Small intestine (tissue), 16 donors: ENCODE measurements at places on chromosomes 7 and 10.

DNA sequence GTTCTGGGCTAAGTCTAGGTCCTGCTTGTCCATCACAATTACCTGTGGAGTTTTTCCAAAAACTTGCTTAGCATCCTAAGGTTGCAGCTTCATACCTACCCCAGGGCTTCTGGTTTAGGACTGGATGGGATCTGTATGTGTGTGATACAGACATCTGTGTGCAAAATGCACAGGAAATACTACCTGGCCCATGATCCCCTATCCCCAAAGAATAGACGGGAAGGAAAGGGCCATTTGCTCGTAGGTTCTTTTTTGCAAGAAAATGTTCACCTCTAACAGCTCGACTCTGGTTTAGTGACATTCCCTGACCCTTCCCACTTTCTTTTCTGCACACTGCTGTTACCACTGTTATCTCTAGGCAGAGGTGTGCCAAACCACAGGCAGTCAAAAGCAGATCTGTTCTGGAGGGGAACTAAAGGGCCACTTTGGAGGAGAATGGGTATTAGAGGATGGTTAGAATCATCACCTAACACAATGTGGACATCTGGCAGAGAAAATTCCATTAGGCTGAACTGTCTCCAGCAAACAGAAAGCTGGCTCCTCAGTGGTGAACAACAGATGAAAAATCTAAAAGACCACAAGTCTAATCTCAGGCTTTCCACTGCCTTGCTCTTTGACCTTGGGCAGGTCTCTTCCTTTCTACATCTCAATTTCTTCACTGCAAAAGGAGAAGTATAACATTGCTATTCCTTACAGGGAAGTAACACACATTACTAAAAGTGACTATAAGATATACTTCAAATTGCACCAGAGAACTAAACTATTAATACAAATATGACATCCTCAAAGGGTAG, 107.4 kb downstream of the UBE2H start:
- DNase-seq = no peak

- DNase-seq = peak; percentile 72
Observed at GRCh38 chr10:121608469-121609190, 10.4 kb upstream of the FGFR2 start.

- DNase-seq = no peak
Observed at GRCh38 chr10:124745252-124745651, 1.1 kb upstream of the FAM53B start.

- no peak for DNase-seq
Observed at GRCh38 chr10:92125144-92125543, 165.7 kb downstream of the CPEB3 start.

- peak; percentile 84 for DNase-seq
Observed at GRCh38 chr10:86728056-86728455, 28.4 kb upstream of the BMPR1A start.

GRCh38 chr7:48106906-48107659, 18.0 kb downstream of the UPP1 start:
- no peak for DNase-seq

DNA sequence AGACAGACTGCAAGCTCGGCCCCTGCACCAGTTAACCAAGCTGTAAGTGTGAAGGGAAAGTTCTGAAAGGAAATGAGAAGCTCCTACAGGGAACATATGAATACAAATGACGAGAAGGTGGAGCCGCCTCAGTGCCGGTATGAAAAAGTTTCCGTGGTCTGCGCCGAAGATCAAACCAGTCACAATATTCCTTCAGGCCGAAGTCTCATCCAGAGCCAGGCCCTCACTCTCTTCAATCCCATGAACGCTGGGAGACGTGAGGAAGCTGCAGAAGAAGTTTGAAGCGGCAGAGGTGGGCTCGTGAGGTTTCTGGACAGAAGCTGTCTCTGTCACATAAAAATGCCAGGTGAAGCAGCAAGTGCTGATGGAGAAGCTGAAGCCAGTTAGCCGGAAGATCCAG, 71.9 kb downstream of the CFAP46 start:
- DNase-seq = no peak

GRCh38 chr7:136114966-136115762, 138.0 kb upstream of the MTPN start:
- DNase-seq = peak; percentile 12

- DNase-seq = no peak
Observed at GRCh38 chr7:143043391-143043790, 8.8 kb upstream of the OR6V1 start.

- peak; percentile 34 for DNase-seq
Observed at GRCh38 chr7:116984917-116985316, 31.6 kb downstream of the ST7 start.

- DNase-seq = peak; percentile 11
Observed at GRCh38 chr10:49500412-49500811, 38.5 kb downstream of the ERCC6 start.

DNA sequence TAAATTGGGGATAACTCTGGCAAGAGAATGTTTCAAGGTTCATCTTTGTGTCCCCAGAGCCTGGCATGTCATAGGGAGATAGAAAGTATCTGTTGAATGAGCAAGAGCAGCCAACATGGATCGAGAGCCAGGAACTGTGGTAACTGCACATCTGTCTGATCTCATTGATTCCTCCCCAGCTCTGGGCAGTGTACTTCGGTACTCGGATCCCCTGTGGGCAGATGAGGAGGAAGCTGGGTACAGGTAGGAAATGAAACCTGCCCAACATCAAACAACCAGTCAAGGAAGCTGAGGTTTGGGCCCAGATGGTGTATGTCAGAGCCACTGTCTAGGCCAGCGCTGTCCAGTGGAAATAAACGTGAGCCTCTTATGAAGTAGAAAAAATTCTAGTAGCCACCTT, 76.4 kb downstream of the GRK5 start:
- DNase-seq = no peak

GRCh38 chr10:119398996-119399395, 143.5 kb downstream of the RGS10 start:
- DNase-seq = no peak

DNA sequence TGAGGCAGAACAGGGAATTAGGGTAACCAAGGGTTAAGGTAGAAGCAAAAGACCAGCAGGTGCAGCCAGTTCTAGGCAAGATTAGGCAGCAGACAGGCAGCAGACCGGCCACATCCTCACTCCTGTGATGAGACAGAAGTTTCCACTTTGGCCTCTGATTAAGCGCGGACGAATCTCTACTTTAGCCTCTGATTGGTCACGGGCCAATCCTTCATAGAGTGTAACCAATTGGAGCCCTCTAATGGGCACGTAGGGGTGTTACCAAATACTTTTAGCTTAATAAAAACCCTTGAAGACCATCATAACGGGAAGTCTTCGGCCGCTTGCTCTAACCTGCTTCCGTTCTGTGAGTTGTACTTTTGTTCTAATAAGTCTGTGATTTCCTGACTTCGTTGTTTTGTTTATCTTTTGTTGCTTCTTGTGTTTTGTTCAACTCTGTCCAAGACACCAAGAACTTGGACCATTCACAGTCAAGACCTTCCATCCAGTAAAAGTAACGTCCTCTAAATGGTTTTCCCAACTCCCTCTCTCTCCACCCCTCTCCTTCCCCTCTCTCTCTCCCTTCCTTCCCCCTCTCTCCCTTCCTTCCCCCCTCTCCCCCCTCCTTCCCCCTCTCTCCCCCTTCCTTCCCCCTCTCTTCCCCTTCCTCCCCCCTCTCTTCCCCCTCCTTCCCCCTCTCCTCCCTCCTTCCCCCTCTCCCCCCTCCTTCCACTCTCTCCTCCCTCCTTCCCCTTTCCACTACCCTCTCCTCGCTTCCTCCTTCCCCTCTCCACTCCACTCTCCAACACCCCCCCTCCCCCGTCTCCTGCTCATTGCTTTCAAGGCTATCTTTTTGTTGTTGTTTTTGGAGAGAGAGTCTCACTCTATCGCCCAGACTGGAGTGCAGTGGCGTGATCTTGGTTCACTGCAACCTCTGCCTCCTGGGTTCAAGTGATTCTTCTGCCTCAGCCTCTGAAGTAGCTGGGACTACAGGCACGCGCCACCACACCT, 13.2 kb upstream of the MALSU1 start:
- DNase-seq = no peak

- no peak for DNase-seq
Observed at GRCh38 chr10:130345728-130346127, 209.5 kb downstream of the GLRX3 start.

DNA sequence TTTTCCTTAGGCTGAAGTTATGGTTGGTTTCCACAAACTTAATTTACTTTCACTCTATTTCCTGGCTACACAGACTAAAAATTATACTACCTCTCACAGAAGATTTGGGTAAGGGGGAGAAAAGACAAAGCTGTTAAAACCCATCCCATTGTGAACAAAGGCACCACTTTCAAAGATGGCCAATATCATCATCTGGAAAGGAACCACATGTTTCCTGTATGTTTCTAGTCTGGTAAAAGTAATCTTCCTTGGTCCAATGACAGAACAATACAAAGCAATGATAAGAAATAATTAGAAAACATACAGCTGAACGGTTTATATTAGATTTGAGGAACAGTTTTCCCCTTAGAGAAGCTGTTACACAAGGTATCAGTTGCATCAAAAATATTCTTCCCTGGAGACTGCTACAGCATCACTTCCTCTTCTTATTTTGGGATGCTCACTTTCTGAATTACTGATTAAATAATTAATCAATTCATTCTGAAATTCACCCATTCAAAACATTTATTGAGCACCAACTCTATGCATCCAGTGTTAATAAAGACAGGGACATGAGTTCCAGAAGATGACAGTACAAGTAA, 8.5 kb upstream of the SFR1 start:
- DNase-seq = no peak

- no peak for DNase-seq
Observed at GRCh38 chr10:16923309-16923708, 106.1 kb upstream of the RSU1 start.

- DNase-seq = no peak
Observed at GRCh38 chr10:104104418-104104817, 17.6 kb upstream of the SFR1 start.

DNA sequence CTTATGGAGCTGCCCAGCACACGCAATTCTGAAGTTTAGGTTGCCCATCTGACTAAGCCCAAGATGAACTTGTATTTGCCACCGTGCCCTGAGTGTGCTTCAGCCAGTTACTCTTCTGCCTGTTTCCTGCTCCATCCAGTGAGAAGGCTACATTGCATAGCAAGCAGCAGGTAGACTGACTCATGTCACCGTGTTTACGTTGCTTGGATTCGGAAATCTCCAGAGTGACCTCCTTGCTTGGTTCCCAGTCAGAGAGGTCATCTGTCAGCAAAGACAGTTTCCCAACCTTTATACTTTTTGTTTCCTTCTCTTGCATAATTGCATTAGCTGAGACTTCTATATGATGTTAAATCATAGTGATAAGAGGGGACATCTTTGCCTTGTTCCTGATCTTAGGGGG, 30.9 kb downstream of the NACAD start:
- no peak for DNase-seq

- no peak for DNase-seq
Observed at GRCh38 chr10:21624951-21625350, 90.9 kb downstream of the MLLT10 start.

DNA sequence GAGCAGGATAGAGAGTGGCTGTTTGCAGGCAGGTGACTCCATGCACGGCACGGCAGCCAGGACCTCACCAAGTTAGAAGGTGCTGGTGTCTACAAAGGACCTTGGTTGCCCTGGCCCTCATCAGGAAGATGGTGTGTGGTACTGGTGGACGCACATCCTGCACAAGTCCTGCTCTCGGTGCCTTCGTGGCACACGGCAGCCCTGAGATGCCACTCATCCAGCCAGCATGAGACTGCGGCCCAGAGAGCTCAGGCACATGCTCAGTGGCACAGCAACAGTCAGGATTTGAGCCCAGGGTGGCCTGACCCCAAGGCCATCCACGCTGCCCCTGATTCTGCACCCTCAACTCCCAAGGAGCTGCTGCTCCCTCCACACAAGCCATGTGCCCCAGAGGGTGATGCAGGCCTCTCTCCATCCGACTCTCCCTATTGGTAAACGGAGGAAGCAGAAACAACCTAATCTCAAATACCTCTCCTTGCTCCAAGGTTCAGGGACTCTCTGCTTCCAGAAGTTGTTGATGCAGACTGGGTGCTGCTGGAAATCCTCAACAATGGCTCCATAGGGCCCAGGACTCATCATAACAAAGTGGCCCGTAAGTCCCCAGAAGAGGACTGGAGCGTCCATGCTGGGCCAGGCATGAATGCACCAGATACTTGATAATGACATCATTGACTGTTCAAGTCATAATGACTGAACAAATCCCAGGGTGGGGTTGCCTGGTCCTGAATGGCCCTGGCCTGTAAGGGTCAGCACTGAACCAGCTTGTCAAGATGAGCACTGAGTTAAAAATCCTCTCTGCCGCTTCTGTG, 93.6 kb downstream of the ARHGAP22 start:
- DNase-seq = no peak

DNA sequence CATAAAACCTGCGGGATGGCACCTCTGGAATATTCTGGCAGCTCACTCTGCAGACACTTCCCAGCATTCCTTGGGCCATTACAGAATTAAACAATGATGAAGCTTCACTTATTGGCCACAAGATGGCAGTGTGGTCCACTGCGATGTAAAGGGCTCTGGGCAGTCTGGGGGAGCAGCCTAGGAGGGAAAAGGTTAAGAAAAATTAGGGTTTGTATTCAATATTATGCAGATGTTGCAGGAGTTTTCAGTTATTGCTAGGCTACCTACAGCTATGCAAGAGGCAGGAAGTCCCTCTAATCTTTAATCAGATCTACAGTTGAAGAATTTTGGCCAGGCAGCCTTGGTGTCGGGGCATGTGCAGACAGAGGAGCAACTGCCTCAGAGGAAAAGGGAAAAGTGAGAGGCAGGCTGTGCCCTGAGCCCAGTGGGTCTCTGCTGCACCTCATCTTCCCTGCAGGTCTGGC, 233.2 kb upstream of the PRSS1 start:
- peak; percentile 78 for DNase-seq

DNA sequence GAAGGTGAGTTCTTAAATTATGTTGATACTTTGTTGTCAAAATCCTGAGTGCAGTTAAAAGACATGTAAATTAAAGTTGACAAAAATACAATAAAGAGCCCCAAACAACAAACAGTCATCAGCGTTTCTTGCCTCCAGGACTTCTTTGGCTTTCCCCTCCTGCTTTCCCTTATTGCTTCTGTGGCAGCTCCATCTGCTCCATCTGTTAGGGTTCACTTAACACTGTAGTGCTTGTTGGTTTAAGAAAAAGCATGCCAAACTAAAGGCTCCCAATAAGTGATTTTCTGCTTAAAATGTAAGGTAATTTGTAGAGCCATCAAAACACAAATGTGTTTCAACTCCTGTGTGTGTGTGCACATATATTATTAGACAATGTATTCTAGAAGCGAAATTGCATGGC, 254.3 kb upstream of the GNAI1 start:
- no peak for DNase-seq

DNA sequence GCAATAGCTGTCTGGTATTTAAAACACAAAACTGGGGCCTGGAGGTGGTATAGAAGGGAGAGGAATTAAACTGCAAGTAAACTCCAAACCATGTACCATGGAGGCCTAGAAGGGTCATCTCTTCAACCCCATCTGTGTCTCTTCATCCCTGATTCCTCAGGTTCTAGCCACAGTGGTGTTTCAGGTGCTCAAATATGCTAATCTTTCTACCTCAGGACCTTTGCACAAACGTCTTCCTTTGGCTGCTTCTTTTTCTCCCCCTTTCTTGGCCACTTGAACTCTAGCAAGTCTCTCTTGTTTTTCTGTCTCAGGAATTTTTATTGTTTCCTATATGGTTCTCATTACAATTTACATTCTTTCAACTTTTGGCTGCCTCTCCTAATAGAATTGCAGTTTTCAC, 25.6 kb upstream of the MTPN start:
- no peak for DNase-seq
